ENCODE measurements at places on chromosomes 4 and X.

DNA sequence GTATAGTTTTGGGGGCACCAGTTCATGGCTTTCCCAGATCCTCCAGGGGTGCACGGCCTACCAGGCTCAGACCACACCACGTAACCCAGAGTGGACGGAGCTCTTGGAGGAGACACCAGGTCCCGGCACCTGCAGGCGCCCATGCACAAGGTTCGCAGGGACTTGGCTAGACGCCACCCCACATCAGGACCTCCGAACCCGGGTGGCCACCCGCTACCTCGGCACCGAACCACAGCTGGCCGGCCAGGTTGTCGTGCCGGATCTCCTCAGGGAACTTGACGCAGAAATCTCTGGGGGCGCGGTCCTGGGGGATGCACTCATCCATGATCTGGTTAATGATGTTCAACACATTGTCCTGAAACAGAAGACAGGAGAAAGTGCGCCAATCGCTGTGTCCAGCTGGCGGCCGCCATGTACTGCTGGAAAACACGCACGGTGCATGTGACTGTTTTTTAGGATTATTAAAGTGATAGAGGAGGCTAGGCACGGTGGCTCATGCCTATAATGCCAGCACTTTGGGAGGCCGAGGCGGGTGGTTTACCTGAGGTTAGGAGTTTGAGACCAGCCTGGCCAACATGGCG, 77.1 kb downstream of the ZFYVE28 start:
- no peak for DNase-seq

GRCh38 chr4:174133551-174133950, 149.9 kb downstream of the FBXO8 start:
- DNase-seq, result no peak

DNA sequence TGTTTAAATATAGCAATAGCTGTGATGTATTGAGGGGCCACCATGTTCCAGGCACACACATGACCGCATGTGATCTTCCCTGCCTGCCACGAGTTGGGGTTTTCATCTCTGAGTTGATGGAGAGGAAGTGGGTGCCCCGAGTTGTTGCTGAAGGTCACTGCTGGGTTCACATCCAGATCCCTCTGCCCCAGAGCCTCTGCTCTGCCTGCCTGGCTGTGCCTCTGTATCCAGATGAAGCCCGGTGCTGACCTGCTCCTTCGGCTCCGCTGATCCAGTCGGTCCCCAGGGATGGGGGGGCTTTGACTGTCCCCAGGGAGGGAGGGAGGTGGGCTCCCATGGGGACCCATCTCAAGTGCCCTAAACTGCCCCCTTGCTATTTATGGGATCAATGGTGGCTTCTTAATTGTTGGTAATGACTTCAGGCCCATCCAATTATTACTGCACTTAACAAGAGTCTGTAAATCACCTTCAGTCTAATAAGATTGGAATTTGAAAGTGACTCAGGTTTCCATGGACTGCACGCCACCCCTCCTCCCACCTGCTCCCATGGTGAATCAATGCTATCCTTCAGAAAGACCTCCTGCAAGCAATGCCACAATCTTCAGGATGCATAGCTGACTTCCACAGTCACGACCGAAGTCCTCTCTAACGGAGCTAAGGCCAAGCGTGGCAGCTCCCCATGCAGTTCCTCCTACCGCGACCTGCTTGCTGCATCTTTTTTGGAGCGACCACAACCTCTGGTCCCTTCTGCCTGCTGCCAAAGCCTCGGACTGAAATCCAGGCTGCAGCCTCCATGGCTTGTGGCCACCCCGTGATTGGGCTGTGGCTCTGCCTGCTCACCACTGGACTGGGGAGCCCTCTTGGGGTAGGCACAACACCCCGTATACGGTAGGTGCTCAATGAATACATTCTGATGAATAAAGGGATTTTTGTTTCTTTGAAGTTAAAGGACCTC, 73.1 kb downstream of the CPZ start:
- DNase-seq, result no peak

DNA sequence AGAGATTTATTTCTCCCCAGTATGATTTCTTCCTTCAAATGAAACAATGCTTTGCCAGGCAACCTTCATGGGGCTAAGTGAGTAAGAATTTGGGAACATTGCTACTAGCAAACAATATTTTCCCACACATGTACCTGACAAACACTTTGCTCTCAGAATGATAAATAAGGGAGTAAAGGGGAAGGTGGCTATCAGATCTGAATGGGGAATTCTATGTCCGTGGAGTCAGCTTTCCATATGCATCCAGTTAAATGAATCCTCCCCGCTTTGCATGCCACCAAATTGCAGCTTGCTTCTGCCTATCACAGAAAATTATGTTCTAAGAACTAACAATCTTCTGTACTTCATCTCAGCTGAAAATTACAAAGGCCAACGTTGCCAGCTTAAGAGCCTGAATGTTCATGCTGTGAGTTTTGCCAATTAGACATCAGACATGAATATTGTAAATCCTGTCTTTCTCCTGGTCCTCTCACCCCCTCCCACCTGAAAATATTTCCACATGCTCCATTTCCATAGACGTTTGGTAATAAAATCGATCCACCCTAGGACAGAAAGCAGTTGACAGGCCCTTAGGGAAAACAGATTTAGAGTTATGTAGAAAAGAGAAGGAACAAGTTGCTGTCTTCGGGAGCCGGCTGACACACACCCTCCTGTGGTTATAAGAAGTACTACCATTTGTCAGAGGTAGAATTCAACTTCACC, 6.3 kb downstream of the MEPE start:
- no peak for DNase-seq

- DNase-seq, result no peak
These were observed 12.8 kb upstream of the IQSEC2 start for GRCh38 chrX:53294024-53294648.

GRCh38 chr4:83358410-83358809, 23.8 kb upstream of the HPSE start:
- no peak for DNase-seq

All from NCI-H2227 treated with DMSO at 0.1 percent for 48 hours (cell line).